ENCODE measurements at places on chromosomes 7 and 10.
A peak's percentile ranks its signal among the peaks of the same experiment; 100 is the strongest.

GRCh38 chr10:49593998-49594397, 16.1 kb upstream of the SLC18A3 start:
- no peak for DNase-seq

- DNase-seq: no peak
Observed at GRCh38 chr10:128059266-128059981, 66.8 kb downstream of the MKI67 start.

- no peak for DNase-seq
Observed at GRCh38 chr7:20083781-20084180, 133.4 kb downstream of the MACC1 start.

DNA sequence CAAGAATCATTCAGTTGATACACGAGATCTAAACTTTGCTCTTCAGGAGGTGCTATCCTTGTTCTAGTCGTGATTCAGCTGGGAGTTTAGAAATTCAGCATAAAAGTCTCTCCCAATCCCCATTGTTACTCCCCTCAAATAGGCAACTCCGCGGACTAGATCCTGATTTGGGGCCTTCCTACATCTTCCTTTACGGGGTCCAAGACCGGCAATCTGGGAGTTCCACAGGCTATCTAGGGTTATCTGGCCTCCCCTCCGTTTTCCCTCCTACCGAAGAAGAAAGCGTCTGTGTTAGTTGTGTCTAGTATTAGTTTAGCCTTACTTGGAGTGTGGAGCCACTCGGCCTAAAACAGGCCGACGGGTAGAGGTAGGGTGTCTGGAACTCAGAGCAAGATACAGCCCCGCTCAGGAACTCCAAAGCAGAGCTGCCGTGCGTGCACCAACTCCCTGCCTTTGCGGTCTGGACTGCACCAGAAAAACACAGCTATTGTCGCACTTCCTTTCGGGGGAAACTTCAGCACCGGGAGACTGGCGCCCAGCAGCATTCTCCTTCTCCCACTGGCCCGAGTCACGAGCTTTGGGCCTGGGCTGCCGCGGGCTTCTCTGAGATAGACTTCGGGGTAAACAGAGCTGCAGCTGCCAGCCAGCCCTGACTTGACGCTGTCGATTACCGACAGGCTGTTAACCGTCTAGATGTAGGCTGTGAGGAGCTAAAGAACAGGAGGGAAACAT, 1.5 kb upstream of the DLX5 start:
- peak; percentile 62 for DNase-seq

- no peak for DNase-seq
Observed at GRCh38 chr7:4613846-4614548, 68.1 kb upstream of the FOXK1 start.
